Aorta (tissue), 5 donors: ENCODE measurements at places on chromosomes 2 and 18. TPM values are rescaled to one million over a fixed set of nuclear protein-coding genes. Genes with fewer than 3 reads are reported as not detected.

DNA sequence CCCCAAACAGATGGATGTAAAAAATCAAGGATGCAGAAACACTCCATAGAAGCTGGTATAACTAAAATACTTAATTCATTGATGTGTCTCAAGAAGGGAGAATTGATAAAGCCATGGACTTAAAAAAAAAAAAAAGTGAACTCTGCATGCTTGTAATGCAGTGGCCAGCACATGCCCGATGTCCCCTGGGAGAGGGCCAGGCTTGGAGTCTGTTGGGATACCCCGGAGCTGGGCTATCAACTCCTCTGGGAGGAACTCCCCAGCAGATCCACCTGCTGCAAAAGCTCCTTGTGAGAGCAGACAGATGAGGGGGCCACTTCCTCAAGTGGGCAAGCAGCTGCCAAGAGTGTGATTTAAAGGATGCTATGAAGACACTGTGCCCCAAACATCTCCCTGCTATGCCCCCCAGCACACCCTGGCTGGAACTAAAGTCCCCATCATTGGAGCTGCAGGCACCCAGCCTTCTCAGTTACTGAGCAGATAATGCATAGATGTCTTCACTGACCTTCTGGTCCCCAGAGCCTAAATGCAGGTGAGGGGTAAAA, 311.5 kb upstream of the ID2 start:
- H3K36me3 ChIP-seq, result no peaks in the 10 kb centered on the region
- H3K27me3 ChIP-seq, result no peaks in the 10 kb centered on the region
- H3K4me1 ChIP-seq, result no peaks in the 10 kb centered on the region

DNA sequence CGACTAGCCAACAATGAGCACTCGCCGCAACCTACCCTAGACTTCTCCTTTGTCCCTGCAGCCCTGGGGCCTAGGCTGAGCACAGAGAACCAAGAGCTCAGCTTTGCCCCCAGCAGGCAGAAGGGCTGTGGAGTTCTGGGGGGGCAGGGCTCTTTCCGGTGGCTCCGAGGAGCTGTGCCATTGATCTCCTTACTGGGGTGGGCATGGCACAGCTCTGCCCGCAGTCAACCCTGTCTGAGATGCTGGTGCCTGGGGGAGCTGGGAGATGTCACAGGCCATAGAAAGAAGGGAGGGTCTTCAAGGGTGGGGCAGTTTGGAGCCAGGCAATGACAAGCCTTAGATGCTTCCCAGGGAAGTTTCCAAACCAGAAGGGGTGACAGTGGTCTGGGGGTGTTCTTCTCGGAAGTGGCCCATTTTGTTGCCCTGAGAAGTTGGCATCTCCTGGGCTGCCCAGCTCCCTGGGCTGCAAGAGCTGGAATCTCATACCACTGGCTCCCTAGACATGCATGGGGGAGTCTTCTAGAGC, 14.1 kb upstream of the GPR55 start:
- no peaks in the 10 kb centered on the region for H3K36me3 ChIP-seq
- no peaks in the 10 kb centered on the region for H3K27me3 ChIP-seq
- DNase-seq, result no peak
- no peaks in the 10 kb centered on the region for H3K4me1 ChIP-seq
- no peak overlapping the region for H3K4me3 ChIP-seq

DNA sequence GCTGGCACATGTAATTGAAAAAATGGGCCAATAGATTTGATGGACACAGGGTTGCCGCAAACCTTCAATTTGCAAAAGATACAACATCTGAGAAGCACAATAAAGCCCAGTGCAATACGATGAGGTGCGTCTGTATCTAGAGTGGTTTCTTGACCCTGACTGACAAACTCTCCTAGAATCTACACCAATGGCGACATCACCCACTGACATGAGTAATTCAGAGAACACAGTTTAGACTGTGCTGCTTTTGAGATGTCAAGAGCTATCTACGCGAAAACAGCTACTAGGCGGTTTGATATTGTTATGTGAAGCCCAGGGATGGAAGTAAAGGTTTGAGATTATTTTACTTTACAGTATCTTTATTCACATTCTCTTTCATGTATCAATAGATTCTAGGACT, 104.9 kb downstream of the EIPR1 start:
- H3K27ac ChIP-seq, result no peak overlapping the region
- H3K4me3 ChIP-seq, result no peak overlapping the region
- no peaks in the 10 kb centered on the region for H3K4me1 ChIP-seq

The HAAO gene
- 22.0 TPM for total RNA-seq

The BIRC6 gene
- 102 TPM for total RNA-seq
